ENCODE measurements at places on chromosomes 3 and 15. TPM values are rescaled to one million over a fixed set of nuclear protein-coding genes. Genes with fewer than 3 reads are reported as not detected.

DNA sequence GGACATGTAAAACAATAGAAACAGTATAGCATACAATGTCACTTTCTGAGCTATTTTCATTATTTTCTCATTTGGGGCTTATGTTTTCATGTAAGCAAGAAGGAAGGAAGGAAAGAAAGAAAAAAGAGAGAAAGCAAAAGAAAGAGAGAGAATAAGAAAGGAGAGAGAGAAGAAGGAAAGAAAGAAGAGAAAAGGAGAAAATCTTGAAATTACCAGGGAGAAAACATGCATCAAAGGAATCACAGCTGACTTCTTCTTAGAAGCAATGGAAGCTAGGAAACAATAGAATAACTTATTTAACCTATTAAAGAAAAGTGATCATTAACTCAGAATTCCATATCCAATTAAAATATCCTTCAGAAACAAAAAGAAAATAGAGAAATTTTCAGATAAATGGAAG, 471.5 kb downstream of the OCA2 start:
- no peak for DNase-seq

GRCh38 chr15:57259568-57260040, 116.7 kb upstream of the CGNL1 start:
- DNase-seq = no peak

DNA sequence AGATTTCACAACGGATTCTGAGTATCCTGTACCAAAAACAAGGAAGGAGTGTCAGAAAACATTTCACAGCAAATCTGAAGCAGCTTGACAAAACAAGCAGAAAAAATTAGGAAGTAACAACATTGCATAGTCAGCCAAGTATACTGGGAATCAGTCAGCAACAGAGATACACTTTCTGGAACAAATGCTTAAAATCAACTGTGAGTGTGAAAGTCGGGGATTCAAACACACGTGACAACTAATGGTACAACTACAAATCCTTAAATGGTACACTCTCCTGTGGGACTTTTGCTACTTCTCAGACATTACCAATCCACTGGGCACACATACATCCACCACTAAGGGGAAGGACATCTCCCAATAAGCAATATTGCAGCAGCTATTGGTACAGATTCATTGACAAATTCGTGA, 296.6 kb upstream of the MME start:
- no peak for DNase-seq

- DNase-seq = no peak
These were observed 375.3 kb downstream of the LPP start for GRCh38 chr3:188529228-188529627.

DNA sequence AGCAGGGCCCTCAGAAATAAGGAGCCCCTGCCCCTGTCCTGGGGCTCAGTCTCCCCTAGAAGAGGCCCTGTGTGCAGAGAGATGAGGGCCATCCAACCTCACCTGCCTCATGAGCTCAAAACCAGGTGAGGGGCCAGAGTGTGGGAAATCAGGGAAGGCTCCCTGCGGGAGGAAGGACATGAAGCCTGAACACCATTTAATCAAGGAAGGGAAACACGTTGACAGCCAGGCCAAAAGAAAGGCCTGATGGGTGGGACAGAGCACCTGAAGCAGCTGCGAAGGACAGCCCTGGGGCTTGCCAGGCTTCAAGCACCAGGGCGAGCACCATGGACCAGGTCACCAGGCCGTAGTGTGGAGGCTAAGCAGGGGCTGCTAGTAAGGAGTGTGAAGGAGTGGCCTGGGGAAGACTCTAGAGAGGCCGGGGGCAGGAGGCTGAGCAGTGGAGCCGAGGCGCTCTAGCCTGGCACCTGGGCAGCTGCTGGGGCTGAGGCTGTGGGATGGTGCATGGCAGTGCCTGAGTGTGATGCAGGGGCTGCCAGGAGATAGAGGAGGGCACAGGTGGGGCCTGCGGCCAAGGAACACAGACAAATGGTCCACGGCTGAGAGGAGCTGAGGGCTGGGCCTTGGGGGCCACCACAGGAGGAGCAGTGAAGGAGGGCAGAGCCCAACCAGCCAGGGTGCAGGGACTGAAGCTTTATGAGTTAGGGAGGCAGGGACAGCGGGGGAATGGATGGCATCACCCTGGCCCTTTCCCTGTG, 16.1 kb downstream of the ACAA1 start:
- DNase-seq = no peak

DNA sequence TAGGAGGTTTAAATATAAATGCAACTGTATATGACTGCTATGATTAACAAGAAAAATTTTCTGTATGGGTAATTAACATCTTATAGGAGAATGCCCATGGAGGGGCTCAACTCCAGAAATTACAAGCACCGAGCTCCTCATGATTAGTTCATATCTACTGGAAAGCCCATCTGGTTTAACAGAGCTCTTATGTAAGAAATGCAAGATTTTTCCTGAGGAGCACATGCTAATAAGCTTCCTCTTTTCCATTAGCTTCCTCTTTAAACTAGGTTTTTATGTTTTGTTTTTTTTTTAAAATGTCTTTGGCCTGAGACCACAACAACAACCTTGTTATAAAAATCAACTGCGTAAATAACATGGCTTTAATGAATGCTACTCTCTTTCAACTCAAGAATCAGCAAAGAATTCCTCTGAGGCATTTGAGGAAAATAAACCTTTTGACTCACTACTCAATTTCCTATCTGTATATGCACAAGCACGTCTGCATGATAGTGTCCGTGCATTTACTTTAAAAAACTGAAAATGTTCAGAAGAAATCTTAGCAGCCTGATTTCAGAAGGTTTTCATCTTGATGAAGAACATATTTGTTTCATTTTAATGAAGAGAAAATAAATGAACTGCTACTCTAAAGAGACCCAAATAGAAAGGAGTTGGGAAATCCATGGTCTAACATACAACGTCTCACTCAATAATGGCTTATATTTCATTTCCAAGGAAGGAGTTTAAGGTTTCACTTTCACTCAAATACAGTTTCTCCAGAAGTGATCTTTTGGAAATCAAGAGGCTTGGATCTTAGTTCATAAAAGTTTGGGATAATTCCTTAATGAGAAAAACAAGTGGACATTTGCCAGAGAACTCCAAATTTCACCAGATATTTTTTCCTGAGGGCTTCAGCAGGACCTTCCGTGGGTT, 180.8 kb downstream of the KCNAB1 start:
- DNase-seq = no peak

The LPP gene
- total RNA-seq = 90.0 TPM

The CADPS gene
- not detected for total RNA-seq

The STRC gene
- not detected for total RNA-seq

The SLCO2A1 gene
- total RNA-seq = 0.62 TPM

The TM4SF18 gene
- total RNA-seq = 54.5 TPM

Measured in Panc1 (cell line).